ENCODE measurements at places on chromosomes 13 and 19.

DNA sequence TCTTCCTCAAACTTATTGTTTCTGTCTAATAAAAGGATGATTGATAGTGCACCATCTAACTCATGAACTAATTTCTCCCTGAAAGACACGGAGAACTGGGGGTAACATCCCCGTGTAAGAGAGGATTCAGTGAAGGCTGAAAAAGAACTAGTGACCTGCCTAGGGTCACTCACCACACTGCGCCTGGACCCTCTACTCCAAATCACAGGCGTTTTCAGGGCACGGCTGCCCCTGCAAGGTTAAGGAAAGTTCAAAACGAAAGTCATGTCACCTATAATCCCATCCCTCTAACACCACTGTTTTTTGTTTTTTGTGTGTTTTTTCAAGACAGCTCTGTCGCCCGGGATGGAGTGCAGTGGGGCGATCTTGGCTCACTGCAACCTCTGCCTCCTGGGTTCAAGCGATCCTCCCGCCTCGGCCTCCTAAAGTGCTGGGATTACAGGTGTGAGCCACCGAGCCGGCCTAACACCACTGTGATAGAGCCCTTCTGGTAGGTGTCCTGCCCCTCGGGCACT is 8.7 kb downstream of the URAD start:
- no peak for DNase-seq

GRCh38 chr13:83515268-83516015 is 366.8 kb downstream of the SLITRK1 start:
- no peak for DNase-seq

DNA sequence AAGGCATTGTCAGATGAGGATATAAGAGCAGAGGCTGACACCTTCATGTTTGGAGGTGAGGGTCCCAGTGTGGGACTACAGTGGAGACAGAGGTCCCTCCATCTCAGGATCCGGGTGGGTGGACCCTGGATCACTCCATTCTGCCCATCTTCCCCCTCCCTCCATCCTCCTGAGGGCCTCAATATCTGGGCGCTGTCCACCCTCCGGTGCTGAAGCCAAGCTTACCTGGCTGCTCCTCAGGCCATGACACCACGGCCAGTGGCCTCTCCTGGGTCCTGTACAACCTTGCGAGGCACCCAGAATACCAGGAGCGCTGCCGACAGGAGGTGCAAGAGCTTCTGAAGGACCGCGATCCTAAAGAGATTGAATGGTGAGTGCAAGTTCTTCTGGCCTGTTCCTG is 11.9 kb downstream of the CYP4F12 start:
- DNase-seq, result no peak

DNA sequence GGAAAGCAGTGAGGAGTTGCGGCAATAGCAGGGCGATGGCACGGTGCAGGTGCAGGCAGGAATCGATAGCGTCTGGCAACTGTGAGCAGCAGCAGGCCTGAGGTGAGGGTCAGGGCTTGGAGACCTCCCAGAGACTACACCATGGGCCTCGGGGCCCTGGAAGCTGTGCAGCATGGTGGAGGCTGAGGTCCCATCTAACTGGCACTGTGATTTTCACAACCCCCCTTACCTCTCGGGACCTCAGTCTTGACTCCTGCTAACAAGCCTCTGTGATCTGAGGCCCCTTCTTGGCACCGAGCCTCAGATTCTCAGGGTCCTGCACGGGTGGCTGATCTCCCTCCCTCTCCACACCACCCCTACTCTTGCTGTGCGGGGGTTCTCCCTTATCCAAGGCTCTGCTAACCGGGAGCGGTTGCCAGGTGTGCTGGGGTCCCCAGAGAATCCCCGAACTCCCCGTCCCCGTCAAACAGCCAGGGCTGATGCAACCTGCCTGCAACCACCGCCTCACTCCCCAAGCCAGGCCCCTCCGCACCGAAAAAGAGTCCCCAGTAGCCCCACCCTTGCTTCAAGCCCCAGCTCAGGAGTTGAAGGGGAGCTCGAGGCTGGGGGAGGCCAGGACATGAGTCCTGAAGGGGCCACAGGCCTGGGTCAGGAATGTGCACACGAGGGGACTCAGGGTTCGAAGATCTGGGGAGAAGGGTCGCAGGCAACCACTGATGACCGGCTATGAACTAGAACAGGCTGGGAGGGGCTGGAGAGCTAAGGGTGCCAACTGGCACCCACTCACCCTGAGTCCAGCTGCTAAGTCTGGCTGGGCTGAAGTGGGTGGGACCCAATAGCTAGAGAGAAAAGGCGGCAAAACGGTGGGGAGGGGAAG is 4.8 kb upstream of the ATF5 start:
- DNase-seq, result no peak

DNA sequence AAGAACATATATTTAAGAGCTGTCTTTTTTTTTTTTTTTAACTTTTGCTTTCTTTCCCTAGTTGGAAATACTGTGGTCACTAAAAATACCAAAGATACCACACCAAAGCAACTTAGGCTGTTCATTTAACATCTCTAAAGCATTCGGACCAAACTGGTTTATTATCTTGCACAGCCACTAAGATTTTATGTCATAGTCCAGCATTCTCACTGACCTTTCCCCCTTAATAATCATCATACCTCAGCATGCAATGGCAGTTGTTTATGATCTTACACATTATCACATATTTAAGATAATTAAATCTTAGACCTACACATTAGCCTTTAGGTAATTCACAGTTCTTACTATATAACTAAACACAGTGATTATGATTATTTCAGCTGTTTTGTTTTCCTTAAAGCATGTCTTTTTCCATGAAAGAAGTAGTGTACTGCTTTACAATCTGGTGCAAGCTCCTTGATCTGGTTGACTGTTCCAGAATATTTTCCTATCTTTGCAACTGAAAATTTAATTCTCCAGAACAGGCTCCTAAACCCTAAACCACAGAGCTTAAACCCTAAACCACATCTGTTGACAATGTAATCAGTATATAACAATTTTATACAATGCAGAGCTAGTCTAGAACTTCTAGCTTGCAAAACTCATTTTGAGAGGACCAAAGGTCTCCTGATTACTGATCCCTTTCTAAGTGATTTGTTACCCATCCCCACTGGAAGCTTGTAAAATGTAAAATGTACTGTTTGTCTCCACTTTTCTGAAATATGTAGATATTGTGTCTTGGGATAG is 74.2 kb downstream of the CDK8 start:
- no peak for DNase-seq

DNA sequence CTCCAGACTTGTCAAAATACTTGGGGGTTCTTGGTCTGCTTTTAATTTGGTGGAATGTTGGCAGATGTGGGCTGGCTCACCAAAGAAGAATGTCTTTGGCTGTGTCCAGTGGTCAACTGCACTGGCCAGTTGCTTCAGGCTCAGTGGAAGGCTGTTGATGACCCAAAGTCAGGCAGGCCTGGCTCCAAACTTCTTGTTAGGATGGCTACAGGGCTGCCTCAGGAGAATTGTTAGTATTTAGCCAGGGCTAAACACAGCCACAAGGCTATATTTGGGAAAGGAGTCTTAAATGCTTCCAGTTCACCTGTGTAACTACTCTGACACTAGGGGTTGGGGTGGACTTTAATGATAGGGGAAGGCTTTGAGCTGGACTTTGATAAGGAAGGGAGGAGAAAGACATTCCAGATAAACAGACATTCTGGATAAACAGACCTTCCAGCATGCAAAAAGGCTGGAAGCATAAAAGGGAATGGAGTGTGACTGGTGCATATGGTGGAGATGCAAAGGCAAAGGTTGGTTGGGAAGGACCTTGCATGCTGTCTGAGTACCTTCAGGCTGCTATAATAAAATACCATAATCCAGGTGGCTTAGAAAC is 116.8 kb downstream of the FOXO1 start:
- no peak for DNase-seq

DNA sequence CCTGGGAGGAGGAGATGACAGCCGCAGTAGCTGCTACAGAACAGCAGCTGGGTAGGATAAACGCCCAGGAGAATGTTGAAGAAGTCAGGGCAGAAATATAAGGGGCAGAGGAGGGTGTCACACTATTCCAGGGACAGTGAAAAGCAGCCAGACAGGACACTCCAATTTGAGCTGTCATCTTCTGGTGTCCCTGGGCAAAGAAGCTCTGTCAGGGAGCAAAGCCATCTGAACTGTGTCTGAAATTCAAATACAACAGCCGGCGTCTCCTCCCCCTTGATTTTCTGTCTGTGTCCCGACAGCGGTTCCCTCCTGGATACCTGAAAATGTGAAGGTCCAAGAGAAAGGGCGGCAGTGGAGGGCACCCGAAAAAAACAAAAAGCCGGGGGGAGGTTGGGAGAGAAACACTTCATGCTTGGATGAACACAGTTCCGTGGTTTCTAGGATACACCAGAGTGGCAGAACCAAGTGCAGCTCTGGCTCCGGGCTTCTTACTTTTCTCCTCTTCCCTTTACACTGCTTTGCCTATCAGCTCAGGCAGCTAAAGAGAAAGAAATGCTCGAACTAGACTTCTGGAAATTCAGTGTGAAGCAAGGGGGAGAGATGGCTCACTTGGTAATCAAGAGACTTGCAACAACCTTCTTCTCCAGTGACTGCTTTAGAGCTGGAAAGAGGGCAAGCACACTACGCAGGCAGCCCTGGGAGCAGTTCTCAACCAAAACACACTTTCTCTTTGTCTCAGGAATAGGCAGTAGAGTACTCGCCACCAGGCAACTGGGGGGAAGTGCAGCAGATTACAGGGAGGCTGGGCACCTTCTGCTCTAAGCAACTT is 465.6 kb downstream of the ITGBL1 start:
- DNase-seq, result no peak

DNA sequence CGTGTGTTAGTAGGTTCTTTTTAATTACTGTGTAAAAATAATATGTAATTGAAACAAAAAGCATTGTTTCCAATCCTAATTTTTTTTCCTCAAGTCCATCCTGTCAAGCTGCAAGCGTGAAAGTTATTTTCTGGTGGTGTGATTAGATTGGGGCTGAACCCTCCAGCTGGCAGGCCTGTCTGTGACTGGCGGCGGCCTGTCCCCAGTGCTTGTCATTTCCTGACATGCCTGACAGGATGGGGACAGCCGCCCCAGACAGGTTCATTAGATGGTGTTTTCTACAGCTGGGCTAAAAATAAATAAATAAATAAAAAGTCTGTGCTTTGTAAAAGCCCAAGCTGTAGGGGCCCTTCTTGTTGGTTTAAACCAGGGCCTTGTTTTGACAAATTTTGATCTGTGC is 53.7 kb upstream of the MAB21L1 start:
- no peak for DNase-seq

DNA sequence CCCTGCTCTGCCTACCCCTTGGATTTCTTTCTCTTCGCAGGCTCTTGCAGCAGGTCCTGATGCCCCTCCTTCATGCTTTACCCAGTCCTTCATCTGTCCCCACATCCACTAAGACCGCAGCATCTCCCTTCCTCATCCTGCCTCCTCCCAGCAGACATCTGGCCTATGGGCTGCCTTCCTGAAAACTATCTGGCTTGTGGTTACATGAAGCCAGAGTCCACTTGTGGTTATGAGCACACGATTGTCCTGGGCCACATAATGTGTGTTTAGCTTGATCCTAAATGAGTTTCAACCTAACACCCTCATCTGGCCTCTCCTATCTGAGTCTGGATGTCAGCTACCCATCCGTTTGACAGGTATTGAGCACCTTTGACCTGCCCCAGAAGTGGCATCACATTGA is 5.5 kb upstream of the ZNF175 start:
- DNase-seq, result no peak

GRCh38 chr19:14265290-14266036 is 59.5 kb upstream of the ADGRL1 start:
- DNase-seq, result no peak

DNA sequence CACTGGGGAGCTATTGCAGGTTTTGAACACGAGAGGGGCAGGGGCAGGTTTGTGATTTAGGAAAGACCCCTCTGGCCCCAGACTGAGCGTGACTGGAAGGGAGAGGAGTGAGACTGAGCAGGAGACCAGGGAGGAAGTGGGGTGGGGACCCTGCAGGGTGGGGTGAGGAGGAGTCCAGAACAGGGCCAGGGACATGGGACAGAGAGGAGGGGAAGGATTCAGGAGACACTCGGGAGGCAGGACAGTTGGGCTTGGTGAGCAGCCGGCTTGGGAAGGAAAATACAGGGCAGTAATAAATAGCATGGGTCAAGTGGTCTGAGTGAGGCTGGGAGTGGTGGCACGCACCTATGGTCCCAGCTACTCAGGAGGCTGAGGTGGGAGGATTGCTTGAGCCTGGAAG is 9.4 kb downstream of the FOSB start:
- no peak for DNase-seq

GRCh38 chr13:60356970-60357369 is 40.0 kb upstream of the TDRD3 start:
- DNase-seq, result no peak

DNA sequence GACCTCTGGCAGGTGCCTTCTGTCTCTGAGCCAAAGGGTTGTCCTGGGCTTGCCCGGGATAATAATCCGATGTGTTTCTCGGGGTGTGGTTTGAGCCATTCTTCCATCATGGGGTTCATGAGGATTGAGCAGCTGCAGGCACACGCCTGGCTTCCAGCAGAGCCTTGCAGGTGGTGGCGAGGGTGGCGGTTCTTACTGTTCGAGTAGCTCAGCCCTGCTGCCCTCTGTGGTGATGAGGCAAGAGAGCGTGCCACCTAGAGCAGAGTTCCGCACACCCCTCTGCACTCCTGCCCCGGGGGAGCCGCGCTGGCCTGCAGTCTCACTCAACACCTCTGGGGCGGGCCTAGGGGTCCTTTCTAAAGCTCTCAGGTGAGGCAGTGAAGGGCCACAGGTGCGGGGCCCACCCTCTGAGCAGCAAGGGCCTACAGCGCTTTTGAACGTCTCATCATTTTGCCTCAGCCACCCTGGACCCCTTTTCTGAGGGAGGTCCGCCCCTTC is 3.8 kb downstream of the SCN1B start:
- no peak for DNase-seq

GRCh38 chr19:40718774-40719391 is 2.0 kb downstream of the ITPKC start:
- DNase-seq, result no peak

DNA sequence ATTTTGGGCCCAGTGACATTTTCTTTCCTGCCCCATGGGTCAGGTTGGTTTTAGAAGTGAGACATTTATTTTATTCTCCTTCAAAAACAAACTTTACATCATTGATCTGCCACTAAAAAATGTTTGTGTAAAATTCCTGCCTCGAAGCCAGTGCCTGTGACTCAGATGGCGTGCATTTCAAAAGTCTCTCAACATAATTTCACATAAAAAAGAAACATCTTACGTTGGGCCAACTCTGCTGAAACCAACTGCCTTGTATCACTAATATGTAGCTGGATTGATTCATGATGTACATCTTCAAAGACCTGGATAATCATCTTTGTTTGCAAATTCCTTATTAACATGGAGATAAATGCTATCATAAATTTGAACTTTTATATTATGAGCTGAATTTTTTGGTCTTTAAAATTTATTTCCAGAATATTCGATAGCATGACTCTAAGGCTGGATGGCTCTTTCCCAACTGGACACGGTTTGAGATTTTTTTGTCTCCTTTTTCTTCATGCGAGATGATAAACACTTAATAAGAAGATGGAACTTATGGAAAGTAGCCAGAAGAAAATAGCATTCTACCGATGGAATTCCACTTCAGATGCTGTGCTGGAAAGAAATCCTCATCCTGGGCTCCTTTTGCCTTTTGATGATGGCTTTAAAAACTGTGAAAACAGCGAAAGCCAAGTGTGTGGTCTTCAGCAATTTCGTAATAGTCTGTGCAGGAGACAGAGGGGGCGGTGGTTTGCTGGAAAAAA is 420.5 kb downstream of the FGF9 start:
- DNase-seq, result no peak

Measured in CD4-positive, alpha-beta T cell treated with Interleukin-6 for 4 hours (primary cell).